ENCODE measurements at places on chromosomes 6 and 20. TPM values are rescaled to one million over a fixed set of nuclear protein-coding genes. Genes with fewer than 3 reads are reported as not detected.

DNA sequence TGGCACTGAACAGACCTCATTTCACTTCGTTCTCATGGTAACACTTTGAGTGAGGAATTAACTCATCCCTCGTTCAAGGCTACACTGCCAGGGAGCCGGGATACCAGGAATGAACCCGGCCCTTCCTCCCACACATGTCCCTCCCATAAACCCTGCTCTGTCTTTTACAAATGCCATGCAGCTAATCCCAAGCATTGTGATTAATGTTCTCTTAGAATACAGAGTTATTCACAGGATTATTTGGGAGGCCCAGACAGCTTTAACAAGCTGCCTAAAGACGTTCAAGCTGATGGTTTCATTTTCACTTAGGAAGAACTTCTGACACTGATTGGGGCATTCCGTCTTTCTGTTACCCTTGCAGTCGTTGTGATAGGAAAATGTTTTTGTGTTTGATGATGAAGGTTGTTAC lies 42.5 kb upstream of the CD83 start:
- no peak for DNase-seq
- H3K4me1 ChIP-seq = peaks cover 8% of the 10 kb centered on the region
- H3K36me3 ChIP-seq = no peaks in the 10 kb centered on the region
- H3K4me3 ChIP-seq = peak overlapping the region; percentile 37

DNA sequence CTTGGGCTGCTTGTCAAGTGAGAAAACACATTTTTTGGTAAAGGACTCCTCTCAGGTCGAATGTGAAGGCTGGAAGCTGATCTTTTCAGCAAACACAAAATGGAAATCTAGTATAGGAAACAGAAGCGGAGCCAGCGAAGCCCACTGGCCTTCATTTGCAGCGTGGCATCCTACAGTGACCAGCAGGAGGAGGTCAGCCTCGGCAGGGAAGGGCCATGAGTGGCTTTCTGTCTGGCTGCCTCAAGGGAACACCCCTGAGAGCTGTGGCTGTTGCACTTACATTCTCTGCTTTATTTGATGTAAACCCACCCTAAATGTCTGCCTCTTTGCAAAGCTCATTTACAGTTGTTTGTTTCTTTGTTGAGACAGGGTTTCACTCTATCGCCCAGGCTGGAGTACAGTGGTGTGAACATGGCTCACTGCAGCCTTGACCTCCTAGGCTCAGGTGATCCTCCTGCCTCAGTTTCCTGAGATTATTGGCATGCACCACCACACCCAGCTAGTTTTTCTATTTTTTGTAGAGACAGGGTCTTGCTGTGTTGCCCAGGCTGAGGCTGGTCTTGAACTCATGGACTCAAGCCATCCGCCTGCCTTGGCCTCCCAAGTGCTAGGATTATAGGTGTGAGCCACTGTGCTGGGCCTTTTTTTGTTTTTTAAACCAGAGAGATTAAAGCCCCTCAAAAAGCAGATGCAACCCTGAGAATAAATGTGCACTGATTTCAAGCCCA lies 322.0 kb upstream of the SOX4 start:
- H3K27ac ChIP-seq = no peak overlapping the region
- H3K4me3 ChIP-seq = no peak overlapping the region
- H3K27me3 ChIP-seq = no peaks in the 10 kb centered on the region
- no peaks in the 10 kb centered on the region for H3K36me3 ChIP-seq
- no peaks in the 10 kb centered on the region for H3K4me1 ChIP-seq
- no peak for DNase-seq

DNA sequence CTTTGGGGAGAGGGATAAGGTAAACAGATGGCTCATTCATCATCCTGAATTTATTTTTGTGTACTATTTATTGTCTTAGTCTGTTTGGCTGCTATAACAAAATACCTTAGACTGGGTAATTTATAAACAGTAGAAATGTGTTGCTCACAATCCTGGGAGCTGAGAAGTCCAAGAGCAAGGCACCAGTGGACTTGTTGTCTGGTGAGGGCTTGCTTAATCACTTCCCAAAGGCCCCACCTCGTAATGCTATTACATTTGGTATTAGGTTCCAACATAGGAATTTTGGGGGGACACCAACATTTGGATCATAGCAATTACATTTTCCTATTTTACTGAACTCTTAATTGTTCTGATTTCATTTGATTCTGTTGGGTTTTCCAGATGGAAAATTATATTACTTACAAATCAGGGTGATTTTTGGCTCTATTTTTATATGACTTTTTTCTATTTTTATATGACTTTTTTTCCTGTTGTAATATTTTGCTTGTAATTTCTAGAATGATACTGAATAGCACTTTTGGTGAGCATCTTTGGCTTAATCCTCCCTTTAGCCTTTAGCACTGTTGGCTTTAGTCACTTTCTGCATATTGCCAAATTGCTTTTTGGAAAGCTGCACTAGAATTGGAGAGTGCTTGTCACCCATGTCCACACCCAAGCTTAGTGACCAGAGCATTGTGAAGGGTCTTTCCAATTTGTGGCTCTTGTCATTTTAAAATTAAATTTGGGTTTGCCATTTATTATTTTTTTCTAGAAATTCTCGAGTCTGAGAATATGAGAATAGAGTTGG lies 43.7 kb upstream of the TULP4 start:
- DNase-seq = no peak
- no peak overlapping the region for H3K4me3 ChIP-seq
- H3K4me1 ChIP-seq = no peaks in the 10 kb centered on the region
- no peaks in the 10 kb centered on the region for H3K27me3 ChIP-seq
- no peak overlapping the region for H3K27ac ChIP-seq

DNA sequence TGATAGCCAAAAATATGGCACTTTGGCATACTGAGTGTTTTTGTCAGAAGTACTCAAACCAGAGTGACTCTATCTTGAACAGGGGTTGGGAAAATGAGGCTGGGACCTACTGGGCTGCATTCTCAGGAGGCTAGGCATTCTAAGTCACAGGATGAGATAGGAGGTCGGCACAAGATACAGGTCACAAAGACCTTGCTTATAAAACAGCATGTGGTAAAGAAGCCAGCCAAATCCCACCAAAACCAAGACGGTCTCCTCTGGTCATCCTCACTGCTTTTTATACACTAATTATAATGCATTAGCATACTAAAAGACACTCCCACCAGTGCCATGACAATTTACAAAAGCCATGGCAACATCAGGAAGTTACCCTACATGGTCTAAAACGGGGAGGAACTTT lies 985.1 kb downstream of the HACE1 start:
- no peak overlapping the region for H3K4me3 ChIP-seq
- no peaks in the 10 kb centered on the region for H3K27me3 ChIP-seq
- no peak overlapping the region for H3K27ac ChIP-seq
- no peak for DNase-seq
- H3K4me1 ChIP-seq = no peaks in the 10 kb centered on the region
- no peaks in the 10 kb centered on the region for H3K36me3 ChIP-seq

GRCh38 chr6:68279793-68280557 lies 355.1 kb upstream of the ADGRB3 start:
- no peak overlapping the region for H3K27ac ChIP-seq
- no peak overlapping the region for H3K4me3 ChIP-seq
- H3K4me1 ChIP-seq = no peaks in the 10 kb centered on the region
- H3K36me3 ChIP-seq = no peaks in the 10 kb centered on the region
- H3K27me3 ChIP-seq = no peaks in the 10 kb centered on the region
- DNase-seq = no peak

GRCh38 chr6:161254464-161255253 lies 19.2 kb downstream of the AGPAT4 start:
- no peaks in the 10 kb centered on the region for H3K36me3 ChIP-seq
- no peak for DNase-seq
- no peak overlapping the region for H3K27ac ChIP-seq
- no peak overlapping the region for H3K4me3 ChIP-seq
- no peaks in the 10 kb centered on the region for H3K27me3 ChIP-seq

Gene ENTPD6
- total RNA-seq = 51.3 TPM

GRCh38 chr6:122412001-122412400 lies 12.5 kb downstream of the HSF2 start:
- no peak for DNase-seq
- no peaks in the 10 kb centered on the region for H3K27me3 ChIP-seq
- no peaks in the 10 kb centered on the region for H3K4me1 ChIP-seq
- no peak overlapping the region for H3K27ac ChIP-seq

Gene BNIP5
- total RNA-seq = not detected

DNA sequence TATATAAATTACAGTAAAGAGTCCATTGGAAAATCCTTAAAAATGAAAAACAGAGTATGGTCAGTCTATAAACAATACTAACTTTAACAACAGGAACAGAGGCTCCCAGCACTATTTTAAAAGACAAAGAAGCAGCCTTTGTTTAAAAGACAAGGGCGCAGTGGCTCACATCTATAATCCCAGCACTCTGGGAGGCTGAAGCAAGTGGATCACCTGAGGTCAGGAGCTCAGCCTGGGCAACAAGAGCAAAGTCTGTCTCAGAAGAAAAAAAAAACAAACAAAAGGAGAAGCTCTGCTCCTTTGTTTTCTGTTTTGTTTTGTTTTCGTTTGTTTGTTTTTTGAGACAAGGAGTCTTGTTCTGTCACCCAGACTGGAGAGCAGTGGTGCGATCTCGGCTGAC lies 89.4 kb downstream of the DTNBP1 start:
- H3K4me3 ChIP-seq = no peak overlapping the region
- no peaks in the 10 kb centered on the region for H3K36me3 ChIP-seq

GRCh38 chr6:118652051-118652615 lies 742 bp upstream of the CEP85L start:
- H3K4me1 ChIP-seq = peaks cover 17% of the 10 kb centered on the region
- no peaks in the 10 kb centered on the region for H3K36me3 ChIP-seq
- peak overlapping the region; percentile 96 for H3K27ac ChIP-seq
